ENCODE measurements at places on chromosomes 11 and 22.

- peak; percentile 24 for DNase-seq
Observed at GRCh38 chr22:17705546-17705945, 67.0 kb downstream of the BCL2L13 start.

DNA sequence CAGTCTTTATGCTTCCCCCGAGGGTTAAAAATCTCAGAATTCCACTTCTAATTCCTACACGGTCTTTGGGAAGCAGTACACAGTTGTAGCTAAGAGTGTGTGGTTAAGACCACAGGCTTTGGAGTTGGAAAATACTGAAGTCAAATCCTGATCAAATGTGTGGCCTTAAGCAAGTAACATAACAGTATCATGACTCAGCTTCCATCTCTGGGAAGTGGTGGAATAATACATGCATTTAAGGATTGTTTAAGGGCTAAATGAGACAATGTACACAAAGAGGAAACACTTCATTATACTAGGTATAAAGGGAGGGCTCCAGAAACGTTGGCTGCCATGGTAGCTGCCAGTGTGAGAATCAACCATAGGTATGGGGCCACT lies 71.5 kb downstream of the FAT3 start:
- peak; percentile 70 for DNase-seq

DNA sequence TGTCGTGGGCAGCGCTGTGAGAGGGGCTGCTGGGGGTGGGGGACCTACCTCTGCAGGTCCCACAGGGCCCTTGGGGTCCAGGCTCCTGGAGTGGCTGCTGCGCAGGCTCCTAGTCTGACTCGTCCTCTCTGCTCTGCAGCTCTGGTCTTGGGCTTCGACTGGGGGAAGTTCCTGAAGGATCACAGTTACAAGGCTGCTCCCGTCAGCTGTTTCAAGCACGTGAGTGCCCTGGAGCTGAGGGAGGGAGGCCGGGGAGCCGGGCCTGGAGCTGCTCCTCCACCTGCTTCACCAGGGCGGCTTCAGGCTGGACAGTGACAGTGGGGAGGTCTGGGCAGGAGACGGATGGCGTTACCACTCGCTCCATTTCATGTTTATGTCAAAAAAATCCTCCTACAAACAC lies 11.9 kb downstream of the L3MBTL2 start:
- no peak for DNase-seq

DNA sequence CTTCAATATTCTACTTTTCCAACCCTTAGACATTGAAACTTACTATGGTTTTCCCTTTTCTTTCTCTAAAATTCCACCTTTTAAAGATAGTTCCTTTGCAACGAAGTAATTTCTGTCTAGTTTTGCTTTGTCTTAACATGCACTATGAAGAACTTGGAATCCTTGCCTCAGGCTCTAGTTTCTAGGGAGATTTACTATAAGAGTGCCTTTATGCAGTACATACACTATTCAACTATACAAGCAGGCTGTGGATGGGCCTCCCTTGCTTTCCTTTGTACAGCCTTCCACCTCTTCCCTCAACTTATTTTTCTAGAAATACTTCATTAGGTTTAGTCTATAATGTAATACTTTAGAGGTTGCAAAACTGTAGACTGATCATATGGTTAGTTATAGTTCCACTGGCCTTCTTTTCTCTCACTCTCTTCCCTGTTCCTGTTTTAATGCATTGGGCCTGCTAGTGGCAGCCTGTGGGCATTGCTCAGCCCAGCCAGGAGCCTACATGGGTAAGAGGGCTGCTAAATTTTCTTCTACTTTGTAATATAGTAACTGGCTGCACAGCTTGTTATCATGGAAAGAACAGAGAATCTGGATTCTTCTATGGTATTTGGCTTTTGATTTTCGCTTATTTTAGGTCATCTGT lies 100.2 kb downstream of the C11orf87 start:
- no peak for DNase-seq

- peak; percentile 65 for DNase-seq
Observed at GRCh38 chr22:30201945-30202344, 44.6 kb downstream of the LIF start.

GRCh38 chr11:6621711-6622211 lies 2.5 kb upstream of the TPP1 start:
- no peak for DNase-seq

DNA sequence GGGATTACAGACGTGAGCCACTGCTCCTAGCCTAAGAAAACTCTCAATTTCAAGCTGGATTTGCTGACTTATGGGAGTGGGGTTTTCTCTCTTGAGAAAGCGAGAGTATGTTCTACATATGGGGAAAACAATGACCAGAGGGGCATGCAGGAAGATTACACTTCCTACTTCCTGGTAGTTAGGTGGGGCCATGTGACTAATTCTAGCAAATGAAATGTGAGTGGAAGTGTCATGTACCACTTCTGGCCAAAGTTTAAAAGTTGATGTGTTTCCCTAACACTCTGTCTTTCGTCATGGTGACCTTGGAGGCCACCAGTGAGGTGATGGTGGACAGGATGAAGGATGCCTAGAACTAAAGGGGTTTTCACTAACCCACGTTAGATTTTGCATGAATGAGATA lies 50.5 kb downstream of the PARVG start:
- DNase-seq = no peak

DNA sequence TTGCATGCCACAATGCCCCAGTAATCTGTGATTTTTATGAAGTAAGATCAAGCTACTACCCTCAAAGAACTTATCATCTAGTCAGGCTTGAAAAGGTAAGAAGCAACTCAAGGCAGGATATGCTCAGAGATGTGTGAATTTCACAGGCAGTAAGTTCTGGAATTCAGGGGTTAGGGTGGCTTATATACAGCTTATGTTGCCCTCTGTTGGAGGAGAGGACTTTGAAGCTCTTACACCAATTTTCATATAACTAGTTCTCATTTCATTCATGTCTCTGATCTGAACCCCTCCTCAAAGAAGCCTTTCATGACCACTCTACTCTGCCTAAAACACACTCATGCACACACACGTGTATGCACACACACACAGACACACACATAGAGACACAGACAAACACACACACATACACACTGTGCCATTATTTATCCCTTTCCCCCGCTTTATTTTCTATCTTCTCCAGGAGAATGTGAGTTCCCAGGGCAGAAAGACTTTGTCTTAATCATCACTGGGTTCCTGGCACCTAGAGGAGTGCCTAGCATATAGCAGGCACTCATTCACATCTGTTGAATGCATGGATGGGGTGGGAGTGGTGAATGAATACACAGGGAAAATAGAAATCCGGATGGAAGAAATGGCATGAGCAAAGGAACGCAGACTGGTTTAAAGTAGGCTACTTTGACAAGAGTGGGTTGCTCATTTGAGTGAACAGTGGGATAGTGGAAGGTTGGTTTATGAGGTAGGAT lies 220.7 kb upstream of the ZBED5 start:
- DNase-seq = no peak

GRCh38 chr11:130580891-130581492 lies 132.5 kb downstream of the ADAMTS15 start:
- peak; percentile 87 for DNase-seq

- DNase-seq = no peak
Observed at GRCh38 chr11:8937659-8938058, 4.9 kb upstream of the C11orf16 start.

- DNase-seq = peak; percentile 61
Observed at GRCh38 chr11:36300650-36301049, 4.6 kb downstream of the PRR5L start.

DNA sequence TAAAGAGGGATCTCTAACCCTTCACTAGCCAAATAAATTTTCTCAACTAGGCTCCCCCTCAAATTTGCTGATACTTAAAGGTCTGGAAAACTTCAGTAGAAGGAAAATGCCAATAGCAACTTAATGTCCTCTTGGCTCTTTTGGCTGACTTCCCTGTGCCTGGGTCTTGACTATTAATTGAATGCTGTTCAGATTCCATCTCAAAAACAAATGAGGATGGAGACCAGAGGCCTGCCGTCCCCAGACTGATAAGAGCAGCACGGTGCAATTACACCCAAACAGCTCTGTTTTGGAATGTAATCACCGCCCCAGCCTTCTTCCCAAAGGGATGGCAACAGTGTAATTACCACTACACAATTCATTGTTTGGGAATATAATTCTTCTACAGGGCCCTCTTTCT lies 89.3 kb upstream of the CHRM4 start:
- no peak for DNase-seq

DNA sequence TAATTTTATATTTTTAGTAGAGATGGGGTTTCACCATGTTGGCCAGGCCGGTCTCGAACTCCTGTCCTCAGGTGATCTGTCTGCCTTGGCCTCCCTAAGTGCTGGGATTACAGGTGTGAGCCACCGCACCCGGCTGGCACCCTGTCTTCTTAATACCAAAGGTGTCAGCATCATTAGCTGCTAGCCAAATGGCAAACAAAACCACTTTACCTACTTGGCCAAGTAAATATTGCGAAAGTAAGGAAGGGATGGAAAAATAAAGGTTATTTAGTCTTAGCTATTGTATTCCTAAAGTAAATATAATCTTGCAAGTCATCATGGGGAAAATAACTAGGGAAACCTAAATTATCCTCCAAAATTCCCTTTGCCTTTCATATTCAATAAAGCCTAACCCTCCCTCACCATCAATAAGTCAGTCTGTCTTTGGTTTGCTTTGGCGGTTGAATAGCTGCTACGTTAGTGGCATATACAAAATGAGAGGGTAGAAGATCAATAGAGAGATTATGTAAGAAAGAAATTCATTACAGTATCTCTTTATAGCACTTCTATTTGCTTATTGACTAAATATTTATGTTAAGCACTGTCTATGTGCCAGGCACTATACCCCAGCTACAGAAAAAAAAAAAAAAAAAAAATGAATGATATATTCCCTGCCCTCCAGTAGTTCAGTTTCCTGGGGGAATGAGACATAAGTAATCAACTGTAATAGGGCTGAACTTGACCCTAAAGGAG lies 40.2 kb upstream of the CFAP300 start:
- DNase-seq = no peak

DNA sequence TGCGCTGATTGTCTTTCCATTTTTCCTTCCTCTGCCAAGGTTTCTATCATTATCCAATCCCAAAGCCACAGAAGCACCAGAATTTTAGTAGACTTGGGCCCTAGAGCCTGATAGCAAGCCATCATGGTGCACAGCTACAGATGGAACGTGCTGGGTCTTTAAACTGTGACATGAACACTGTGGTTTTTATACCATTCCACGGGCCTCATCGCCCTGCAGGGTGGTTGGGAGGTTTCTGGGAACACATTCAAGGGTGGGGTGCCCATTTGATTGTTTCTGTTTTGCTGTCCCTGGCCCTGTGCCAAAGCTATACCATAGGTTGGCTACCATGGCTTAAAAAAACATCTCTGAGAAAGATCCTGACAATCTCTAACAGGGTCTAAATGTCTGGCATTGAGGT lies 151.9 kb downstream of the CACNA1I start:
- no peak for DNase-seq

DNA sequence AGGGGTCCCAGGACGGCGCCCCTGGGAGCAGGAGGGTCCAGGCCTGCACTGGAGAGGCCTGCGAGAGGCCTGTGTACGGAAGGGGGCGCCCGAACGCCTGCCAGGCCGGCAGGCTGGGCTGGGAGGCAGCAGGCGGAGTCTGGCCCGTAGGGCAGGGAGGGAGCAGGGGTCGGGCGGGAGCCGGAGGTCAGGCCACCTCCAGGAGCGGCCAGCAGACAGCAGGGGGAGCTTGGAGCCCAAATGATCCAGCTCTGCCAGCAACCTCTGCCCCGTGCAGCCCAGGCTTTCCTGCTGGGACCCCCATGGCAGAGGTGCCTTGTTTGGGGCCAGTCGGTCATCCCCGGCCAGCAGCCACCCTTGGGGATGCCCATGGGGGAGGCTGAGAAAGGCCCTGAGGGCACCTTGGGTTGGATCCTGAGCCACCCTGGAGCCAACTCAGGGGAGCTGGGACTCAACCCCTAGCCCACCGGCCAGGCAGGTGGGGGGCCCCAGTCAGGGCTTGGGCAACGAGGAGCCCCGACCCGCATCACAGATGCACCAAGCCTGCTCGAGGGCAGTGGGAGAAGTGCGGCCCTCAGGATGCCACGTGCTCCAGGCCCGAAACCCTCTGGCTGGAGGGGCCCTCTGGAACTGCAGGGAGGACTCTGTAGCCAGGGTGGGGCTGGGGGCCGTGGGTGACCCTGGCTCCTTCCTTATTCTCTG lies 9.6 kb upstream of the SYT8 start:
- DNase-seq = no peak

- peak; percentile 100 for DNase-seq
Observed at GRCh38 chr11:69296890-69297786, 3.2 kb downstream of the MYEOV start.

DNA sequence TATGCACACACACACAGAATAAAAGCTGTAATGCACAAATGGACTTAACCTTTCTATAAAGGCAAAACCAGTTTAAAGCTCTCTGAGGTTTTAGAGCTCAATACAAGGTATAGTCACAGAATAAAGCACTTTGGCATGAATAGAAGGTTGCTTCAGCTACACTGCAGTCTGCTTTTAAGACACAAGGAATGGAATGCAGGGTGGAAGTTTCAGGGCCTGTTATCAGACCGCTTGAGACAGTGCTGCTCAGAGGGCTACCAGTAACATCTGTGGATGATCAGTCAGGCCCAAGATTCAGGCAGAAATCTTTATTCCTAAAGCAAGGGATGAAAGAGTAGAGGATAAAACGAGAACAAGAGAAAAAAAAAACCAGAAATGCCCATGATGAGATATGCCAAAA lies 46.7 kb downstream of the CD44 start:
- no peak for DNase-seq

DNA sequence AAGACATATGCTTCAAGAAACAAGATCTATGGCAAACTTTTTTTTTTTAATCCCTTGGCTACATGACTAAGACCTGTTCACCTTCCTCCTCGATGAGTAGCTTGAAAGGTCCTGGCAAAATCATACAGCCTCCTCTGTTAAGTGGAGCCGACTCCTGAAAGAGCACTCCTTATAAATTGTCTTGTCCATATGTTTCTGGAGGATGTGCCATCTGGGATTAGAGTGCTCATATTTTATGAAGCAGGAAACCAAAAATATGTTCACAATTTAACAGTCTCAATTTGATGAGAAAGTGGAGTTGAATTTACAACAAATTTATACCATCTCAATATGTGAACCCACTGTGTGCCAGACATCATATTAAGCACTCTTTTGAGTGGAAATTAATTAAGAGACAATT lies 912.1 kb upstream of the FAT3 start:
- no peak for DNase-seq

DNA sequence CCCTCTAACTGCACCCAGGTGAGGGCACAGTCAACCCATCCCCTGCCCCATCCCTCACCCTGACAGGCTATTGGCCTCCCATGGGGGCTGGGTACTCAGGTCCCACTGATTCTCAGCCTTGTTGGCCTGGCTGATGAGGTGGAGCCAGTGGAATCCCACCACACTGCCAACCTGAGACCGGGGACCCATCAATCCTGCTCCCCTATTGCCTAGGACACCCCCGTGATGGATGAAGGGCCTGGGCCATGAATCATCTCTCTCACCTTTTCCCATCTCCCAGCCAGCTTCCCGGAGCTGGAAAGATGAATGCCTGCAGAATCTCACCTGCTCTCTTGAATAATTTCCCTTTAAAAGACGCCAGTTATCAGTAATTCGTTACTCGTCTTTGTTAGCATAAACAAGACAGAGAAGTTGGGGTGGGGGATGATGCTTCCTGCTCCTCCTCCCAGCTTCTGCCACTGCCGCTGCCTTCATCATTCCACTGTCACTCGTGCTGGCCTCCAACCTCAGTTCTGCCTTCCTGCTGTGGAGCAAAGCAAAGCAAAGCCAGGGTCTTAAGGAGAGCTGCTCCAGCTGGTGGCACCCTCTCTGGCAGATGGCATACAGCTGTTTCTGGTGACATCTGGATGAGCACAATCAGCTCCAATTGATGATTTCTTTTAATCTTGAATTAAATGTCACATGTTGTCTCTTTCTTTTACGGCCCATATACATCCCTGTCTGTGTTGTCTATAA lies 204.0 kb upstream of the NECTIN1 start:
- DNase-seq = no peak

Measured in RPMI7951 (cell line).